ENCODE measurements at places on chromosomes 3 and 15.

- DNase-seq, result peak; percentile 82
Measured at GRCh38 chr3:64484289-64484992, 203.4 kb downstream of the ADAMTS9 start.

- no peak for DNase-seq
Measured at GRCh38 chr3:99845999-99846398, 28.3 kb downstream of the CMSS1 start.

- DNase-seq, result peak; percentile 38
Measured at GRCh38 chr3:123687286-123687685, 102.4 kb upstream of the HACD2 start.

DNA sequence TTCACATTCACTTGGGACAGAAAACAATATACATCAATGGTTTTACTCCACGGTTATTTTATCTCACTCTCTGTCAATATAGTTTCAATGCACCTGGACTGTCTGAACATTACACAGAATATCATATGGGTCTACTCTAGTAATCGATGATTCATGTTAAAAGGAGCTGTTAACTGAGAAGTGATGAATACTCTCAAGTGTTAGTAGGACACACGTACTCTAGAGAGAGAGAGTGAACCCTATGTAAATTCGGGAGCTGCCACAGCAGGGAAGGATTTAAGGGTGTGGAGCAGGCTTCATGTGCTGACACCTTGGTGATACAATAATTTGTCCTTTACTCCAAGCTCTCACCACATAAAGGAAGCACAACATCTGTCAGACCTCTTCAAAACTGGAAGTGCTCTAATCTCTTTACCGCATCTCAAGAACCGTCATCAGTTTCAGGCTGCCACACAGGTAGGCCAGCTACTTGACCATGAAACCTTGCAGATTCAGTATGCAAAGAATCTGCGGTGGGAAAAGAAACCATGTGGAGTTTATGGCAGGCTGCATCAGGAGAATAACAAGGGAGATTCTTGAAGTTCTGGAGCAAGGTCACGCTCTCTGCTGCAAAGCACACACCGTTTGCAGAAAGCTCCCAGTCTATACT lies 199.2 kb upstream of the TMC3 start:
- DNase-seq, result no peak

GRCh38 chr15:95468820-95469219 lies 861.7 kb upstream of the NR2F2 start:
- DNase-seq, result peak; percentile 64

DNA sequence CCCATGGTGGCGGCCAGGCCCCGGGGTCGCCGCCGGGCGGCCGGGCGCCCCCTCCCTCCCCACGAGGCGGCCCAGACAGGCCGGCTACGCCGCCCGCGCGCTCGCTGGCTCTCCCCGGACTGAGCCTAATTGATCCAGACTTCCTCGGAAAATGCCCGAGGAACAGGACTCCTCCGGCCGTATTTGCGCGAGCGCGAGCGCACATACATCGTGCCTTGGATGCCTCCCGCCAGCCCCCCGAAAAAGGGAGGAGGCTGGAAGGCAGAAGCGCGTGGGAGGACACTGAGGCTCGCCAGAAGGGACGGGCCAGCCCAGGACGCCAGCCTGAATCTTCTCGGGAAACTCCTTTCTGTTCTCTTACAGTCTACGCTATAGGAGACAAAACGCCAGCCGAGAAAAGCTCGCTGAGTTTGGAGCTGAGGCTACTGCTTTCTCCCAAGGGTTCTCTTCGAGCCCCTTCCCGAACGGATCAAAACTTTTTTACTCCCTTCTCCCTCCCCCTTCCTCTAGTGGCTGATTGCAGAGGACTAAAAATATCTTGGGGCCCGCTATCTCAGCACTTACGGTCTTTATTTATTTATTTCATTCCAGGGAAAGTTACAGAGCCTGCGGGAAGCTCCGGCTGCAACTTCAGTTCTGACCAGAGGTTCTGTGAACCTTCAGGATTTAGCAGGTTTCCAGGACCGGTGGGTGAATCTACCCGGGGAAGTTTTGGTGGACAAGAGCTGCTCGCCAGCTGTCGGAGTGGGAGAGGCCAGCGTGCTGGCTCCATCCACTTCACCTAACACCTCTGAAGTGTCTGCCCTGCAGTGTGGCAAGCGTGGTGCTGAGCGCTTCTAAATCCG lies at the start of gene PDZRN3:
Gene PDZRN3 (minus strand): TSS at position 121 of the 845 bp plus-strand sequence.
- peak; percentile 30 for DNase-seq

GRCh38 chr3:17231537-17232261 lies 346.9 kb downstream of the PLCL2 start:
- DNase-seq, result no peak

DNA sequence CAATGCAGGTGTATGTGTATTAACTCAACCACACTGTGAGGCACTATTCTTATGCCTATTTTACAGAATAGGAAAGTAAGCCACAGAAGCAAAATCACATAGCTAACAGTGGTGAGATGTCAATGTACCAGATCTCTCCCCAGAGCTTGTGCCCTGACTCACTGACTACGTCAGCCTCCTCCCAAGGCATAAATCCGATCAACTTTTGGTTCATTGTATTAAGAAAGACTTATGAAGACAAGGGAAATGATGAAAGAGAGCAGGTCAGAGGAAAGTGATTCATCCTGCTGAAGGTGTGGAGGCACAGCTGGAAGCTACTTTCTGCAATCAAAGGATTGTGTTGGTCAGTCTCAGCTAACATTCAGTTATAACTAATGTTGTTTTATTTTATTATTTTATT lies 33.0 kb upstream of the SV2B start:
- no peak for DNase-seq

- DNase-seq, result no peak
Measured at GRCh38 chr3:141243271-141243707, 11.7 kb downstream of the PXYLP1 start.

DNA sequence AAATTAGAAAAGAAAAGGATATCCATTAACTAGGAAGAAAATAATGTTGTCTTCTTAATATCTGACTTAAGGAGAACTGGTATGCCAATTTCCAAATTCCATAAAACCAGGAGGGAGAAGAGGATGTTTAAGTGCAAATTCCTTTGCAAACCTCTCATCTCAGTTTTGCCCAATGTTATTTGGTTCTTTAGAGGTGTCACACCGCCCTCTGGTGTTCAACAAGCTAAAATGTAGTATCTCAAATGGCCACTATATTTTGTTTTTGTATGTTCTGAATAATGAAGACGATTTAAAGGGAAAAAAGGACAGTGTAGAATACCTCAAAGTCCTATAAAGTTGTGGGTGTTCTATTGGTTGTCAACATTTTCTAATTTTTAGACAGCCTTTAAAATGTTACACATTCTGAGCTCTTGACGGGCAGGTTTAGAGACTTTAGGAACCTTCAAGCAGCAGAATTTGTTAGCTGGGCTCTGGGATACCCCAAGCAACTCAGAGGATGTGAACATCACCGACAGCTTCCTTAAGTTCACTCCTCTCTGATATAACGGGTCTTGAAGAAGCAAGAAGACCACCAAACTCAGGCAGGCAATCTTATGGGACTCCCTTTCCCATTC lies 458.3 kb downstream of the MFSD1 start:
- DNase-seq, result peak; percentile 77

DNA sequence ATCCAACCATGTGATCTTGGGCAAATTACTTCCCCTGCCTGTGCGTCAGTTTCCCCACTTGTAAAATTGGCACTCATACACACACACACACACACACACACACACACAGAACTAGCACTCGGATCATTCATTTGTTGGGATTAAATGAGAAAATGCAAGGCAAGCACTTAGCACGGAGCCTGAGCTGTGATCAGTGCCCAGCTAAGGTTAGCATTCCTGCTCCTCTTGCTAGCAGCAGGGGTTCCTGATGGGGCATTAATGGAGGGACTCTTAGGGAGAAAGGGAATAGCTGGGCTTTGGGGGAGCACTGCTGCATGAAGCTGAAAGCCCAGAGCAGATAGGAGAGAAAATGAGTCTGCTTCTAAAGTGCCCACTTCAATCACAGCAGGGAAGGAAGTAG lies 187.7 kb upstream of the C2CD4B start:
- no peak for DNase-seq

- no peak for DNase-seq
Measured at GRCh38 chr3:73350996-73351395, 273.7 kb downstream of the PDZRN3 start.

Measured in lung microvascular endothelial cell (primary cell).